CD14-positive monocyte (primary cell): ENCODE measurements at places on chromosomes 13 and 19. TPM values are rescaled to one million over a fixed set of nuclear protein-coding genes. Genes with fewer than 3 reads are reported as not detected.

- peaks cover 100% of the 10 kb centered on the region for H3K36me3 ChIP-seq
- no peaks in the 10 kb centered on the region for H3K27me3 ChIP-seq
- H3K4me1 ChIP-seq, result no peaks in the 10 kb centered on the region
- H3K4me3 ChIP-seq, result no peak overlapping the region
- H3K27ac ChIP-seq, result no peak overlapping the region
- no peak for DNase-seq
These were observed 113.2 kb upstream of the MCF2L start for GRCh38 chr13:112855859-112856258.

DNA sequence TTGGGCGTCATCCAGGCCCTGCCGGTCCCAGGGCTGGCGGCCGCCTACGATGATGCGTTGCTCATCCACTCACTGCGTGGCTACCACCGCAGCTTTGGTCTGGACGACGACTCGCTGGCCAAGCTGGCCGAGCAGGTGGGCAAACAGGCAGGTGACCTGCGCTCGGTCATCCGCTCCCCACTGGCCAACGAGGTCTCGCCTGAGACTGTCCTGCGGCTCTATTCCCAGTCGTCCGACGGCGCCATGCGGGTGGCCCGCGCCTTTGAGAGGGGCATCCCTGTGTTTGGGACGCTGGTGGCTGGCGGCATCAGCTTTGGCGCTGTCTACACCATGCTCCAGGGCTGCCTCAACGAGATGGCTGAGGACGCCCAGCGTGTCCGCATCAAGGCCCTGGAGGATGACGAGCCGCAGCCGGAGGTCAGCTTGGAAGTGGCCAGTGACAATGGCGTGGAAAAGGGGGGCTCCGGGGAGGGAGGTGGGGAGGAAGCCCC lies 3.5 kb downstream of the IRGC start:
- H3K27ac ChIP-seq, result no peak overlapping the region
- DNase-seq, result no peak
- no peak overlapping the region for H3K4me3 ChIP-seq
- no peaks in the 10 kb centered on the region for H3K36me3 ChIP-seq
- H3K4me1 ChIP-seq, result no peaks in the 10 kb centered on the region

DNA sequence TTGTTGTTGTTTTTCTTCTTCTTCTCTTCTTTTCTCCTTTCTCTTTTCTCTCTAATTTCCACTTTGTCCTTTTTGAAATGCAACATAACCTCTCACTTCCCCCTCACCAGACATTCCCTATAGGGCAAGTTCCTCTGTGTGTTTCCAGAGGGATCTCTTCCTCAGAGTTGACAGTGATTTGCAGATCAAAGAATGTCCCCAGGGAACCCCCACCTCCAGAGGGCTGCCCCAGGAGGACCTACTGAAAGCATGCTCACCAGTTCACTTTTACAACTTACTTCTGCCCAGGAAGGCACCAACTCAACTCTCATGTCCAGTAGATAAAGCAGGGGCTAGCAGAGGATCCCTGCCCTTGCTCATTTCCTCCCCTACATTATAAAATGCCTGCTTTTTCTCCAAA lies 1648.0 kb downstream of the PCDH9 start:
- no peak overlapping the region for H3K27ac ChIP-seq
- H3K36me3 ChIP-seq, result no peaks in the 10 kb centered on the region
- H3K4me3 ChIP-seq, result no peak overlapping the region
- no peaks in the 10 kb centered on the region for H3K4me1 ChIP-seq

- H3K4me3 ChIP-seq, result no peak overlapping the region
- peaks cover 42% of the 10 kb centered on the region for H3K36me3 ChIP-seq
- DNase-seq, result no peak
- H3K4me1 ChIP-seq, result peaks cover 37% of the 10 kb centered on the region
- no peak overlapping the region for H3K27ac ChIP-seq
These were observed 3.4 kb upstream of the RPS11 start for GRCh38 chr19:49492573-49493405.

The SLC44A2 gene
- 69.4 and 70.6 TPM in 2 replicates for polyA plus RNA-seq

The CRX gene
- polyA plus RNA-seq, result not detected

The BRME1 gene
- polyA plus RNA-seq, result 0.05 TPM in 1 of 2 replicates, not detected in the other

GRCh38 chr19:2302319-2303210 lies 5.4 kb downstream of the LINGO3 start:
- no peak overlapping the region for H3K4me3 ChIP-seq
- no peaks in the 10 kb centered on the region for H3K36me3 ChIP-seq
- H3K4me1 ChIP-seq, result peaks cover 22% of the 10 kb centered on the region
- H3K27ac ChIP-seq, result no peak overlapping the region
- H3K27me3 ChIP-seq, result peaks cover 37% of the 10 kb centered on the region
- peak; percentile 71 for DNase-seq

DNA sequence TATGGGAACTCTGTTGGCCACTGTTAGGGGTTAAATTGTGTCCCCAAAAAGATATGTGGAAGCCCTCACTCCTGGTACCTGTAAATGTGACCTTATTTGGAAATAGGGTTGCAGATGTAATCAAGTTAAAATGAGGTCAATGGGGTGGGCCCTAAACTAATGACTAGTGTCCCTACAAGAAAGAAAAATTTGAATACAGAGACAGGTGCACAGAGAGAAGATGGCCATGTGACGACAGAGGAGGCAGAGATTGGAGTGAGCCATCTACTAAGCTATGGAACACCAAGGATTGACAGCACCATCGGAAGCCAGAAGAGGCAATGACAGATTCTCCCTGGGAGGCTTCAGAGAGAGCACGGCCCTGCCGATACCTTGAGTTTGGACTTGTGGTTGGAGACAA lies 16.5 kb downstream of the POU2F2 start:
- no peak overlapping the region for H3K27ac ChIP-seq
- H3K36me3 ChIP-seq, result peaks cover 76% of the 10 kb centered on the region
- DNase-seq, result no peak
- no peaks in the 10 kb centered on the region for H3K27me3 ChIP-seq
- peaks cover 11% of the 10 kb centered on the region for H3K4me1 ChIP-seq
- H3K4me3 ChIP-seq, result no peak overlapping the region

DNA sequence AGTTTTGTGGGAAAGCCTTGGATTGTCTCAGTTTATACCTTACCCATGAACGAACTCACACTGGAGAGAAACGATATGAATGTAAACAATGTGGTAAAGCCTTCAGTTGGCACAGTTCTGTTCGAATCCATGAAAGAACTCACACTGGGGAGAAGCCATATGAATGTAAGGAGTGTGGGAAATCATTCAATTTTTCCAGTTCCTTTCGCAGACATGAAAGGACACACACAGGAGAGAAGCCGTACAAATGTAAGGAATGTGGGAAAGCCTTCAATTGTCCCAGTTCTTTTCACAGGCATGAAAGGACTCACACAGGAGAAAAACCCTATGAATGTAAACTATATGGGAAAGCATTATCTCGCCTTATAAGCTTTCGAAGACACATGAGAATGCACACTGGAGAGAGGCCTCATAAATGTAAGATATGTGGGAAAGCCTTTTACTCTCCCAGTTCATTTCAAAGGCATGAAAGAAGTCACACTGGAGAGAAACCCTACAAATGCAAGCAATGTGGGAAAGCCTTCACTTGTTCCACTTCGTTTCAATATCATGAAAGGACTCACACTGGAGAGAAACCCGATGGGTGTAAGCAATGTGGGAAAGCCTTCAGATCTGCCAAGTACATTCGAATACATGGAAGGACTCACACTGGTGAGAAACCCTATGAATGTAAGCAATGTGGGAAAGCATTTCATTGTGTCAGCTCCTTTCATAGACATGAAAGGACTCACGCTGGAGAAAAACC lies 7.5 kb upstream of the ZNF440 start:
- no peaks in the 10 kb centered on the region for H3K27me3 ChIP-seq
- H3K36me3 ChIP-seq, result no peaks in the 10 kb centered on the region
- no peaks in the 10 kb centered on the region for H3K4me1 ChIP-seq
- DNase-seq, result no peak
